ENCODE measurements at places on chromosomes 1 and 21.
A peak's percentile ranks its signal among the peaks of the same experiment; 100 is the strongest.

DNA sequence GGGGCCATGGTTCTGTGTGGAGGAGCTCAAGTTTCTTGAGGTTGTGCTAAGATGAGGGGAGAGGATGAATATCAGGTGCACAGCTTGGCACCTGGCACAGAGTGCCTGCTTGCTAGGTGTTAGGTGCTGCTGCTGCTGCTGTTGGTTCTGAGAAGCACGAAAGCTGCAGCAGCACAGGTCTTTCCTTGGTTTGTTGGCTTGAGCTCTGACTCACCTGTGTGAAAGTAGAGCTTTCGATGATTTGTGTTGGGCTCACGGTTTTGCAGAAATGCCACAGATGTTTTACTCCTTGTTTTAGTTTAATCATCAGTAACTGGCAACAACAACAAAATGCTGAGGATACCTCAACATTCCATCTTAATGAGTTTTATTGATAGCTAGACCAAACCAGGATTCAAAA is 221.6 kb downstream of the BRINP2 start:
- DNase-seq: no peak

DNA sequence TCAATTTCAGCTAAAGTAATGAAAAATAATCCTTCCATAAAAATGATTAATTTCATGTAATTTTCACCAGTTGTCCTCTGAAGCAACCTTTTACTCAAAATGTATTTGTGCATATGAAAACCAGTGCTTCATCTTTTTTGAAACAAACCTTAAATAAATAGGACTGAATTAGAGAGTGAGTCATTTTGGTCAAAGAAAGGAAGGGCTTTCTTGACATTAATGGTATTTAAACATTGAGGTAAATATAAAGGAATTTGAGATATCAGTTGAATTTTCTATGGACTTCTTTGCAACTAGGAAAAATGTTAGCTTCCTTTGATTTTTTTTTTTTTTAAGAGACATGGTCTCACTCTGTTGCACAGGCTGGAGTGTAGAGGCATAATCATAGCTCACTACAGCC is 38.7 kb downstream of the SNX7 start:
- DNase-seq: no peak

- DNase-seq: no peak
Measured at GRCh38 chr1:11453742-11454491, 25.0 kb upstream of the DISP3 start.

DNA sequence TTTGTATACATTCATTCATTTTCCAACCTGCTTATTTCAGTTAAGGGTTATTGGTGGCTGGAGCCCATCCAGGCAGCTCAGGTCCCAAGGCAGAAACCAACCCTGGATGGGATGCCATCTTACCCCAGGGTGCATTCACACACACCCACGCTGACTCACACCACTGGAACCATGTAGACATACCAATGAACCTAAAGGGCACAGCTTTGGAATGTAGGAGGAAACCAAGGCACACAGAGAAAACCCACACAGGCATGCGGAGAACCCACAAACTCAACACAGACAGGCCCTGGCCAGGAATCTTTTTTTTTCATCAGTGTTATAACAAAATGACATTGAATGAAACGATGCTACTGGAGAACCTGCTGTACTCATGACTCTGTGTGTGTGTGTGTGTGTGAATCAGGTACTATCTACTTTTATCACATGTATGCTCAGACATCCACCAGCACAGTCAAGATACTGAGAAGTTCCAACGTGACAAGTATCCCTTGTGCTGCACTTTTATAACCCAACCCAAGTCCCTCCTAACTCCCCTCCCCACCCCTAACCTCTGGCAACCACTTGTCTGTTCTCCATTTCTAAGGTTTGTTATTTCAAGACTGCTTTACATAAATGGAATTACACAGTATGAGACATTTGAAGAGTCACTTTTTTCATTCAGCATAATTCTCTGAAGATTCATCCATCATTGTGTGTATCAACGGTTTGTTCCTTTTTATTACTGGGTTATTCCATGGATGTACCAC is 286.8 kb upstream of the PLD5 start:
- no peak for DNase-seq

GRCh38 chr1:213987422-213987926 is 299 bp upstream of the PROX1 start:
- no peak for DNase-seq

DNA sequence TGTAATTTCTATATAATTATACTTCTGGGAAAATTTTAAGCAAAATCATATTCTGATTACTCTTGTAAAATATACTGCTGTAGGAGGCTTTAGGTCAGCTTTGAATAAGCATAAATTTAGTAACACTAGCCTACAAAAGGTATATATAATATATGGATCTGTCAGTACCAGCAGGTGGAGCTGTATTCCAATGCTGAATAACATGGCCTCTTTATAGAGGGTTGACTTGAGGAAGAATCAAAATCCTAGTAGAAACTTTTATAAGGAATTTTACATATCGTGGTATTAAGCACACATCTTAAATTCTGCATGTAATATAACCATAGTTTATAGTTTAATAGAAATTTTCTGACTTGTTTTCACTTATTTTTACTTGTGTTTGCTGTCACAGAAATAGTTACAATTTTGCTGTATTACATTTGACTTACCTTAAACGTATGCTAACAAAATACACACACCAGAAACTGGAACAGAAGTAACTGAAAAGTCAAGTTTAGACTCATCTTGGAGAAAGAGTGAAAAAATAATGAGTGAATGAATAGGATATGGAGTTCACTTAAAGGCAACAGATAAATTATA is 79.3 kb downstream of the HMCN1 start:
- no peak for DNase-seq

DNA sequence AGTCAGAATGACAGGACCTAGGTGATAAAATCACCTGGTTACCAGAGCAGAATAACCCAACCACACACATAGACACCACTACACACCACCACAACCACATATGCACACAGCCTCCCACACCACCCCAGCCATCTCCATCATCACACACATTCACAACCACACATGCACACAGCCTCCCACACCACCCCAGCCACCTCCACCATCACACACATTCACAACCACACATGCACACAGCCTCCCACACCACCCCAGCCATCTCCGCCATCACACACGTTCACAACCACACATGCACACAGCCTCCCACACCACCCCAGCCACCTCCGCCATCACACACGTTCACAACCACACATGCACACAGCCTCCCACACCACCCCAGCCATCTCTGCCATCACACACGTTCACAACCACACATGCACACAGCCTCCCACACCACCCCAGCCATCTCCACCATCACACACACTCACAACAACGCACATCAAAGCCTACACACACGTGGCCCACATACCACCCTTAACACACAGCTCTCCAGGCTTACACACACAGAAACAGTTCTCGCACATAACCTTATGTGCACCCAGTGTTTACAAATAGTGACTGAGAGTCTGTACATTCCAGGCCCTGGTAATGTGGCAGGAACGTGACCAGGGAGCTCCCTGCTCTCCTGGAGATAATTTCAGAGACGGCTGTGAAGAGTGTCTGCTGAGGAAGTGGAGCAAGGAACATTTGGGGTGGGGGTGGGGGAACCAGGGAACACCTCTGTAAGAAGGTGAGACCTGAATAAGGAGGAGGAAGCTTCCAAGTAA is 3.3 kb upstream of the GJB3 start:
- no peak for DNase-seq

DNA sequence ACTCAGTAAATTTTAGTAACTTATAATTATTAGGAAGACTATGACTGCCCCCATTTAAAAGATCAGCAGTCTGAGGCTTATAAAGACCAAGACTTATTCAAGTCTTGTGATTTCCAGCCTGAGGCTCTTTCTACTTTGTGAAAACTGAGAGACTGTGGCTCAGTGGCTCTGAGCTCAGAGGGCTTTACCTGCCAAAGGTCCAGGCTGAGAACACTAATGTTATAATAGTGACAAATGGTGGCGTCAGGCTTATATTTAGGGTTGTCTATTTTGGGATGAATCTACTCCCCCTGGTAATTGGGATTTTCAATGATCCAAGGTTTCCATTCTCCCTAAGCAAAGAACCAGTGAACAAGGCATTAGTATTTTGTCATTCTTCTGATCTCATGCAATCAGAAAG is 42.6 kb upstream of the EPS15 start:
- no peak for DNase-seq

GRCh38 chr21:33088384-33088783 is 18.4 kb downstream of the OLIG1 start:
- DNase-seq: no peak

- no peak for DNase-seq
Measured at GRCh38 chr21:39444421-39445180, 977 bp downstream of the LCA5L start.

- no peak for DNase-seq
Measured at GRCh38 chr21:32371913-32372314, 20.9 kb downstream of the URB1 start.

DNA sequence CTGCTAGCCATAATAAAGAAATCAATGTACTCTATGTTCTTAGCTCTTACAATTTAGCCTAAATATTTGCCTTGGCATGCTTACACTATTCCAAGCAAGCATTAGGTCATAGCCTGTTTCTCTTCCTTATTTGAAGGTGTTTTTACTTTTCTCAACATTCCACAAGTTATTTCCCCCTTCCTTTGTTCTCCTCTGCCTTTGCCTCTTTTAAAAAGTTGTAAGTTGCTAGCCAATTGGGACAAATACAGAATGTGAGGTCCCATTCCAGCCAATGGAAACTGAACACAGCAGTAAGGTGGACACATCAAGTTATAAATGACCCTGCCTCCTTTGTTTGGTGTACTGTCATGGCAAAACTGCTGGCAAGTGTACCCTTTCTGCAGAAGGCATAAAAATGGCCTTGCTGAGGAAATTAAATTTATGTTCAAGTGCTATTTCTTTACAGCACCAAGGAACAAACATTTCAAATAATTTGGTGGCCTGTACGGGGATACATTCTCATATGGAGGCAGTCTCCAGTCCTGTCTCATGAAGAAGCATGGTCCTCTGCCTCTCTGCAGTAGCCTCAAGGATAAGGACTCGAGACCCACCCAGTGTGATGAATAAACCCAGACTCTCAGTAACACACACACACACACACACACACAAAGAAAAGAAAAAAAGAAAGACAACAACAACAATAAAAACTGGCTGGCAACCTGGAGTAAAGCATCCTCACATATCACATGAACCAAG is 28.8 kb upstream of the FMO1 start:
- DNase-seq: no peak

DNA sequence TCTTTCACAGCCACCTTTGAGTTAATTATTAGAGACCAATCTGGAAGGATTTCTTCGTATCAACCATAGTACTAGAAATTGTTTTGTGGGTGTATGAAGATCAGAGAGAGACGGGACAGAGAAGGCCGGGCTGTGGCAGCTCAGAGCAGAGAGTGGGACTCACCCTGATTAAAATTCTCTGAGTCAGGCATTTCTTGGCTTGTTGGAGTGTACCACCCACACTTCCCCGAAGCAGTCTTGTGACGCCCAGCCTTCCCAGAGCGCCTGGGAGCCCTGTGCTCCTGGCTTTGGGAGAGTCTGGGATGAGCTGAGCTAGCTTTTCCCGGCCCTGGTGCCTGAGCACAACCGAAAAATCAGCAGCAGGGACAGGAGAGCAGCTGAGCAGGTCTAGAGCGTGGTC is 19.4 kb downstream of the PLEKHM2 start:
- no peak for DNase-seq

GRCh38 chr1:23751050-23751814 is 8.0 kb downstream of the ELOA start:
- peak; percentile 33 for DNase-seq

DNA sequence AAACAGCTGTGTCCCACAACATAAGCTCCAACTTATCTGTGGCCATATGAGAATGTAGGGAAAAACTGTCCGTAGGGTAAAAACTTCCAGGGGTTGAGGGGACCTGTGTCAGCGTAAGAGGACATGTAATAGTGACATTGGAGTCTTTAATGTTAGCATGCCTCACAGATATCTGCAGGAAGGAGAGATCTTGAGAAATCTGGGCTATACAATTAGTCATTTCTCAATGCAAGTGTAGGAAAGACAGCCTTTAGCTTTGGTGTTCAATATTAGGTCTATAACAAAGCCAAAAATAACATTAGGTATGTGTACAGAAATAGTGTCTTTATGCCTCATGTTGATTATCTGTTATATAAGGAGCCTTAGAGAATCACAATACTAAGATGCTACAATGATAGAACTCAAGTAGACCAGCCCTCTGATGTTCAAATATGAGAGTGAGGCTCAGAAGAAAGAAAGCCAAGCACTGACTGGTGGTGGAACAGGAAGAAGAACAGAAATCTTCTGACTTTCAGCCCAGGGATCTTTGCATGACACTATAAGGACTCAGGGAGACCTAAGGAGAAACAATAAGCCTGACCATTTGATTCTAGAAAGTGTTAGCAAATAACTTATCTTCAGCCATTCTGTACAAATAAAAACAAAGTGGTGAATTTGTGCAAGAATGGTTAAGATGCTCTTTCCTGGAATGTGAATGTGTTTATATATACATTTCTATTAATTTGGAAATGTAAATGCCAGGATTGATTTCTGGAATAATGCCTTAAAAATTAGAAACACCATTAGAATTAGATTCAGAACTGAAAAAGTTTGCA is 152.6 kb downstream of the ZC3H11B start:
- no peak for DNase-seq

GRCh38 chr1:234125283-234125682 is 220.8 kb downstream of the SLC35F3 start:
- DNase-seq: peak; percentile 62
